ENCODE measurements at places on chromosomes 16 and 17.

GRCh38 chr16:48901712-48902374 lies 291.9 kb upstream of the N4BP1 start:
- DNase-seq = no peak

- no peak for DNase-seq
Measured at GRCh38 chr16:10937068-10937859, 5.0 kb downstream of the DEXI start.

GRCh38 chr17:40582328-40582901 lies 17.1 kb upstream of the CCR7 start:
- DNase-seq = no peak

DNA sequence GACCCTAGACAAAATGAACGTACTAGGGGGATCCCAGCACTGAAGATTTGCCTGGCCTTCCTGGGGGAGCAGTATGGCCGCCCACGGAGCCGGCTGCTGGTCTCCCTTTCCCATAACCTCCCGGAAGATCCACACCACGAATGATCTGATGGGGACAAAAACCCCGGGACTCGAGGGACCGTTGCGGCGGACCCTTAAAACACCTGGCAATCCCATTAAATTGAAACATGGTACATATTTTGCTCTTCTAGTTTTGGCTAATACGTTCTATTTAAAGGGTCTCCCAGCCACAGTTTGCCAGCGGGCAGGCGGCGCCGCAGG lies 45.2 kb upstream of the LCMT1 start:
- no peak for DNase-seq

- peak; percentile 63 for DNase-seq
Measured at GRCh38 chr17:47205419-47205963, 3.7 kb upstream of the MYL4 start.

GRCh38 chr16:89709716-89710432 lies 8.4 kb upstream of the SPATA2L start:
- DNase-seq = no peak

GRCh38 chr17:56023851-56024250 lies 129.4 kb upstream of the ANKFN1 start:
- no peak for DNase-seq

DNA sequence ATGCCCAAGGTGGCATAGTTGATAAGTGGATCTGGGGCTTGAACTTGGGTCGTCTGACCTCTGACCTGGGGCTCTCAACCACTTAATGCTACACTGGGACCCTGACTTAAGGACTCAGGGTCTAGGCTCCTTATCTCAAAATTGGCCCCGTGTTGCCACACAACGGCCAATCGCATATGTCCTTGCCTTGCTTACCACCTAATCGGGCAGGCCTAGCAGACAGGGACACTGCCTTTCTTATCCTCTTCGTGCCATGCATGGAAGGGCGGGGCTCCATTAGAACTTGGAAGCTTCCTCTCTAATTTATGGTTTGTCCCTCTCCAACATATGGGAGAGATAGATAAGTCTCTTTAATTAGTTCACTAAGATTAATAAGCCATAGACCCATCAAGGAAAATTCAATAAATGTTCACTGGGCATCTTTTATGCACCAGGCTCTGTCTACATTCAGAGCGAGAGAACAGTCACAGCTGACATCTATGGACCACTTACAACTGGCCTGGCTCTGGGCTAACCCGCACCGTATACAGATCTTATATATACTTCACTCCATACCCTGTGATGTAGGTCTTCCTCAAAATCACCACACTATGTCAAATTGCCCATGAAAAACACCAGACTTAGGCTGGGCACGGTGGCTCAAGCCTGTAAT lies 35.1 kb downstream of the CDH1 start:
- DNase-seq = no peak

DNA sequence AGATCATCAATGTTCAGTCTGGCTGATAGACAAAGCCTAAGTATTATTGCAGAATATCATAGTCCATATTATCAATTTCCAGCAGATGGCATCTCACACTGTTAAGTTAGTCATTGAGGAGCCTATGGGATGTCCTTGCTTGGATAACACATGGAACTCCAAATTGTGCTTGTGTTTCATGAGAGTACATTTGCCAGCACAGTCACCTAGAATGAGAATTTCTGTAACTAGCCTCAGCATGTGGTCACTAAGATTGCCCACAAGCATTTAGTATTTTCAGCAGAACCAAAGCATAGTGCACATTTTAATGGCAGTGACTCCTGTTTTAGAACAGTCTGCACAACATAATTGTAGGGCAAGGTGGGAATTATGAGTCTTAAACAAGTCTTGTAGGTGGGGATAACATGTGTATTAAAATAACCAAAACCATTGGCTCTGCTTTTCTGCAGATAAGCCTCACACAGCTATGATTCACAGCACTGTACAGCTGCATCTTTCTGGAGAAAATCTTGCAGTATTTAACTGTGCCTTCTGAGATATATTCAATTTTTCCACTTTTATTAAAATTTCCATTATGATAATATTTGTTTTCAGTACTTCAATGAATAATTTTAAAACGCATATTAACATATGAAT lies 882.8 kb upstream of the SOX9 start:
- DNase-seq = peak; percentile 19

DNA sequence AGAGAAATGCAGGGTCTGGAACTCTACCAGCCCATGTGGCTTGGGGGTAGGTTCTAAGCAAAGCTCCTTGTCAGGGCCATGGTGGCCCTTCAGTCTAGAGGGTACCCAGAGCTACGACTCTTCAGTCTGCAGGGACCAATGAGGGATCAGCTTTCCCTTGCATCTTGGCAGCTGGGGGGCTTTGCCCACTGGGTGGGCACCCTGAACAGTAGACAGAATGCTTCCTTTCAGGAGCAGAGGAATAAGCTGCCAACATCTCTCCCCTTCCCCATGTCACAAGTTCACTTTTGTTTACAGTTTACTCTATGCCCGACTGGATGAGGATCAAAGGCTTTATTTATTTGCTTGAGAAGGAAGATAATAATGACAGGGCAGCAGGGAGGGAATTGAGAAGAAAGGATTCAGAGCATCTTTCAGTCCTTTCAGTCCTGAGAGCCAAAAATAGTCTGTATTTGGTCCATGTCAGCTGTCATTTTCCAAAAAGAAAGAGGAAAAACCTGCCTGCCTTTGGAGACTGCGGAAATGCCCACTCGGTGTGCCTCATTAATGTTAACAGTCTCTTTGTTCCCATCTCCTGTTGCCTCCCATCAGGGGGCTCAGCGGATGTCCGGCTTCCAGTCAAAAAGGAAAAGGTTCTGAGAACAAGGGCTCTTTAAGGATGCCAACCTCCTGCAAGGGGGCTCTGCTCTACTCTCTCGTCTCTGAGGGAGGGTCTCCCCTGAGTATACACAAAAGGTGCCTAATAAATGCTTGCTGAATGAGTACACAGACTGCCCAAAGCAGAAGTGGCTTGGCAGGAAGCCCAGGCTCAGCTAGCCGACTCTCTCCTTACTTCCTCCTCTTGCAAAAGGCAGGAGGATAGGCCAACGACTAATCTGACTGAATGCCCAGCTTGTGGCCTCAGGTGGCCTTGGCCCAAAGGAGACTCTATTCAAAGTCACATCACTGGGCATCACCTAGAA lies 17.1 kb downstream of the TRAF4 start:
- peak; percentile 28 for DNase-seq

DNA sequence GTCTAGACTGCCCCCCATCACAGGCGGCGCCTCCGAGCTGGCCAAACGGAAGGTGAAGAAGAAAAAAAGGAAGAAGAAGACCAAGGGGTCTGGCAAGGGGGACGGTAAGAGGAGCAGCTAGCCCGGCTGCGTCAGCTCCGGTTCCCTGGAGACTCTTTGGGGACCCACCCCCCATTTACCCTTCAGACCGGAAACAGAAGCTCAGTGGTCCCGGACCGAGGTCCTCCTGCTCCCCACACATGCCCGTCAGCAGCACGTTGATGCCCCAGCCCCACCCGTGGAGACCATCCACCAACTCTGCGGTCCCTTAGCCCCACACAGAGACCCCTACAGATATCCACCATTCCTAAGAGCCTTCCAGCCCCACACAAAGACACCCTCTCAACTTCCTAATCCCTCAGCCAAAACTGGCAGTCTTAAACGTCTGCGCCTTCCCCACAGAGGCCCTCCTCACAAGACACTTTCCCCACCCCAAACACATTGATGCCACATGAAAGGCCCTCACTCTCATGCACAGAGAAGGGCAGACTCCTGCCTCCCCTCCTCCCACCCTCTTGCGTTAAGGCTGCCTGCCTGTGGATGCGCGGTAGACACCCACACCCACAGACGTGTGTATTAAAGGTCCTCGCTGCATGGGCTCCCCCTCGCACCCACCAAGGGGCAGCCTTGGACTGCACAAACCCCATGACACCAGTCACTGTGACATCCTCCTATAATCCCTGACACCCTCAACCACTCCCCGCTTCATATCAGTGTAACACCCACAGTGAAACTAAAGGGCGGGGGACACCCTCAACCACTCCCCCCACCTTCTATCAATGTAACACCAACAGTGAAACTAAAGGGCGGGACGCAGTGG lies 58.2 kb upstream of the RPH3AL start:
- no peak for DNase-seq

DNA sequence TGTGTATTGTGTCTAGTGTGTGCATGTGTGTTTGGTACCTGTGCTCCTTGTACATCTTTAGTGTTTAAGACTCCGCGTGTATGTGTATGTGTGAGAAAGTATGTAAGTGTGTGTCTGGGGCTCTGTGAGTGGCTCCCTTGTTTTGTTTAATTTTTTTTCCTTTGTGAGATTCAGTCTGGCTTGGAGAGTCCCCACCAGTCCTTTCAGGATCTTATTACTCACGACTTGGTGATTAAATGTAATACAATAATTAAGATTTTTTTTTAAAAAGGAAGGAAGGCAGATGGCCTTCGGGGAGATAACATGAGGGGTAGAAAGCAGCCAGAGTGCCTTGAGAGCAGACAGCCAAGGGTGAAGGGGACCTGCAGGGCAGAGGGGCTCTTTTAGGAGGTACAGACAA lies 33.9 kb downstream of the FZD2 start:
- no peak for DNase-seq

DNA sequence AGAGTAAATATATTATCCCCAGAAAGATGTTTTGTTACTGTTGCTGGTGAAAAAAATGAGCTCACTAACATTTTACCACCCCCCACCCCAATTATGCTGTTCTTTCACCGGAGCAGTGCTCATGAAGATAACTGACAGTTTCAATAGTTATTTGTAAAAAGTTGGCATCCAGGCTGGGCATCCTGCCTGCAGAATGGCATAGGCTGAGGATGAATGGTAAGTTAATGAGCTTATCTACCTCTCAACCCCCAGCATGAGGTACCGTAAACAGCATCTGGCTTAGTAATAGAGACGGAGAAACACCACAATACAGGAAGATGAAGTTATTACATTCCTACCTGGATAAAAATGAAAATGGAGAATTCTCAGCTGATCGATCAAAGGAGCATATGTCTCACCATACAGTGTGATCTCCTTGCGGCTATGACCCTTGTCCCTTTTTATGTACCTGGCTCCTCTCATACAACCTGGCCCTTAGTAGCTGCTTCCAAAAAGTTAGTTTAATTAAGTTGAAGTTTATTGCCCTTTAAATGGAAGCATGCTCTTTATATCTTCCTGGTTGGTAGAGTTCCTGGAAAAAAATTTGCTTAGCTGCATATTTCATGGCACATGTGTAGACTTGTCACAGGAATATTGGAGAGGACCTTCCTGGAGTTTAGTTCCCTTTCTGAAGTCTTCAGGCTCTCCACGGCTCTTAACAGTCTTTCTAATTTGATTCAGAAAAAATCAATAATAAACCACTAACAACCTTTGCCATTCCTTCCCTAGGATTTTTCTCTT lies 61.2 kb upstream of the MPHOSPH6 start:
- no peak for DNase-seq

DNA sequence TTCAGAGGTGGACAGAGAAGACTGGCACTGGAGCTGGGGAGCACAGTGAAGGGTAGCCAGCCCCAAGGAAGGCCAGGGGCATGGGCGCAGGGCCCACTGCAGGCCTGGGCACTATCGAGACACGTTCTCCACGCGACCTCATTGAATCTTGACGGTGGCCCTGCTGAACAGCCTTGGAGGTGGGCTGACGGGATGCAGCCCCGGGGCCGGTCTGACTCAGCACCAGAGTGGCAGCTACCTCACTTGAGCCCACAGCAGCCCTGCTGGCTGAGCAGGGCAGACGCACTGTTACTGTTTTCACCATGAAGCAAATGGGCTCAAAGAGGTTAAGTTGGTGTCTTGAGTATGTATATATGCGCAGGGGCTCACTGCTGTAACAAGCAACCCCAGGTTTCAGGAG lies 78.8 kb upstream of the FOXF1 start:
- no peak for DNase-seq

DNA sequence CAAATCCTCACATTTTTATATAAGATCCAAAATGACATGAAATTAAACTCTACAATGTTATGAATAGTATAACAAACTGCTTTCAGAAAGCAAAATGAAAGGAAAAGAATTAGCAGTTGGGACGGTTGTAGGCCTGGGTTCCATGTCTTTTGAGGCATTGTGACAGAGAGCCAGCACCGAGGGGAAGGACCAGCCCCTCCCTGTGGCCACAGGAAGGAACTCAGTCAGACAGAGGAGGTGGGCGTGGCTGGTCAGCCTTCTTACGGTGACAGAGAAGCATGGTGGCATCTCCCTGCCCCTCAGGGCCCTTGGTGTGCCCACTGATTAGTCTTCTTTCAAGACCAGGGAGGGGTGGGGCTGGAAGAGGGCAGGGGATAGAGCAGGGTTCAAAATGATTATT lies 5.7 kb downstream of the ZNF319 start:
- no peak for DNase-seq

DNA sequence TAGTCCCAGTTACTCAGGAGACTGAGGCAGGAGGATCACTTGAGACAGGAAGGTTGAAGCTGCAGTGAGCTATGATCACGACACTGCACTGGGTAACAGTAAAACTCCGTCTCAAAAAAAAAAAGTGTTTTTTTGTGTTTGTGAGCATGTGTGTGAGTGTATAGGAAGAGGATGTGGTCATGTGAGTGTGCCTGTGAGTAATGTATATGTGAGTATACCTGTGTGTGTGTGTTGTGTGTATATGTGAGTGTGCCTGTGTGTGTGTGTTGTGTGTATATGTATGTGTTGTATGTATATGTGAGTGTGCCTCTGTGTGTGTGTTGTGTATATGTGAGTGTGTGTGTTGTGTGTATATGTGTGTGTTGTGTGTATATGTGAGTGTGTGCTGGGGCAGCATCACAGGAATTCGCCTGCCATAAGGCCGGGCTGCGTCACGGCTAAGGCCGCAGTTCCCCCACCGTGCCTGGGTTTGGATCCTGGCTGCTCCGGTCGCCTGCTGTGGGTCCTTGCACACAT lies 21.4 kb upstream of the NPTX1 start:
- no peak for DNase-seq
